ENCODE measurements at places on chromosomes 3 and 15.

DNA sequence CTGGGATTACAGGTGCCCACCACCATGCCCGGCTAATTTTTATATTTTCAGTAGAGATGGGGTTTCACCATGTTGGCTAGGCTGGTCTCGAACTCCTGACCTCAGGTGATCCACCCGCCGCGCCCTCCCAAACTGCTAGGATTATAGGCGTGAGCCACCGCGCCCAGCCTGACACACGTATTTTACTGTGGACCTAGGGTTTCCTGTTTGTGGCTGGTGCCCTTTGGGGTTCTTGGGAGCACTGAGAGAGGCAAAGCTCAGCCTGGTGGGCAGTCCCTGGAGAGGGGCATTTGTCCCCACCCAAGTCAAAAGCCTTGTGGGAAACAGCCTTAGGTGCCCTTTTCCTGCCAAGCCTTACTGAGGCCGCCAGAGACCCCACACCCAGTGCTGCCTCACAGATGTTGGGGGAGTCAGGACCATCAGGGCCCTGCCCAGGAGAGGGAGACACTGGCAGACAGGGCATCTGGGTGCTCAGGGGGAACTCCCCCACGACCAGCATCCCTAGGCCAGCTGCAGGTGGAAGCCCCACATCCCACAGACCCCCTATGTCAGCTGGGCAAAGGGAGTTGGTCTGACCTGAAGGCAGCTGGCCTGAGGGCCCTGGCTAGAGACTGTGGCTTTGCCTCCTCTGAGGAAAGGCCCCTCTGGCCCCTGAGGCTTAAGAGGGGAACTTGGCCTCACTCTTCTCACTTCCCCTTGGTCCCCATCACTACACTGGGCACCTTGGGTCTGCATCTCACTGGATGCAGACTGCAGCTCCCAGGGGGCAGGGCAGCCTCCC is 35.1 kb downstream of the DNAH1 start:
- DNase-seq: no peak

DNA sequence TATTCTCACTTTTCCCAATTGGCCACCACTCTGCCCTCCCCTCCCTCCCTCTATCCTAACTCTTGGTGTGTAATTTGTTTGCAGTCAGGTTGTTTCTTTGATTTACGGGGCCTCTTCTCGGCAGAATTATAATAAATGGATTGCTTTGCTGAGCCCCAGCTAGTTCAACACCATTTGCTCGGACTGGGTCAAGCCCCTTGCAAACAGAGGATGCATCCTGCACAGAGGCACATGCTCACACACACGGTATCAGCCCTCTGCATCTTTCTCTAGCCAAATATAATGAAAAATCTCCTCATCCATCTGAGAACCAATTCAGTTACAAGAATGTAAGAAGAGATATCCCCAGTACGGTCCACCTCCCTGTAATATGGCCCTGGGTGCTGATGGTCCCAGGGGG is 97.7 kb downstream of the EPHB1 start:
- DNase-seq: no peak

GRCh38 chr3:160644491-160644890 is 32.5 kb upstream of the ARL14 start:
- no peak for DNase-seq

DNA sequence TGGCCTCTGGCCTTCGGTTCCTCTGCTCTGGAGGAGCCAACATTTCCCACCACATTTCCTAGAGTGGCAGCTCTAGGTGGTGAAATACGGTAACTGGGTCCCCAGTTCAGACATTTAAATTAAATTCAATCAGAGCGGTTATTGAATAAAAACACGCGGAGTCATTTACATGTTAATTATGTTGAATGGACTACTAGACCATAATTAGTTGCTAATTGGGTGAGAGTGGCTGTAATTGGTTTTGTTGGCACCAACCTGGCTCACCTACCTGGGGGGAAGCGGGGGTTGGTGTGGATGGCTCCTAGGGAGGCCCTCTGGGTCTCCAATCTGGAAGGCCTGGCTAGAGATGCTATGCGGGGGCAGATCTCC is 12.7 kb downstream of the SEMA3F start:
- DNase-seq: no peak

DNA sequence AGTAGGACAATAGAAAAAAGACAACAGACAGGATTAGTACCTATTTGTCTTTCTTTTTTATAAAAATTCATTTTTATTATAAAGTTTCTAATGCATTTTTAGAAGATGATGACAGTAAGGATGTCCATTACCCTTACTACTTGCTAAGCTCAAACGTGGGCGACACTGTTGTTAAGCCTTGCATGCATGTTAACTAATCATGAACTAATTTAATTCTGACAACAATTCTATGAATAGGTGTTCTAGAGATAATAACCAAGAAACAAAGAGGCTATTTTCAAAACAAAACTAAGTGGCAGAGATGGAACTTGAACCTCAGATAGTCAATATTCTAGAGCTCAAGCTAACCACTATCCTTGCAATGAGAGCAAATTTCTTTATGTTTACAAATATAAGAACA is 247.9 kb downstream of the GBE1 start:
- no peak for DNase-seq

GRCh38 chr3:76400141-76400540 is 614.8 kb upstream of the ZNF717 start:
- DNase-seq: no peak

GRCh38 chr3:60017631-60018030 is 967.8 kb upstream of the CFAP20DC start:
- DNase-seq: no peak

GRCh38 chr3:82596805-82597204 is 835.4 kb upstream of the GBE1 start:
- DNase-seq: no peak

- DNase-seq: no peak
Observed at GRCh38 chr3:148705314-148705713, 7.6 kb downstream of the AGTR1 start.

DNA sequence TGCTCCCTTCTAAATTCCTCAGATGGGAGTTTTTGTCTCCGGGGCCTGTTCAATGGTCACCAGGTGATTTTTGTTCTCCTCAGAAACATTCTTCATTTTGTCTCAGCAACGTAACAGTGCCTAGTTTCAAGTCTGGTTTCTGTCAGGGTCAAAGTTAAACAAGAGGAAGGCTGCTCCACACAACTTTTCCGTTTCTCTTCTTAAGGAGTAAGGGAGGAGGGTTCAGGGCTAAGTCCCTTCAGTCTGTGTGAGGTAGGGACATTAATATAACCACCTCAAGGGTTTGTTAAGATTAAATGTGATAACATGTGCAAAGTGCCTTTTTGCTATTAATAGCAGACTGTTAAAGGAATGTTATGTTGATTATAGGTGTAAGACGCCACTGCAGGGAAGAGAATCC is 41.8 kb downstream of the HOMER2 start:
- no peak for DNase-seq

DNA sequence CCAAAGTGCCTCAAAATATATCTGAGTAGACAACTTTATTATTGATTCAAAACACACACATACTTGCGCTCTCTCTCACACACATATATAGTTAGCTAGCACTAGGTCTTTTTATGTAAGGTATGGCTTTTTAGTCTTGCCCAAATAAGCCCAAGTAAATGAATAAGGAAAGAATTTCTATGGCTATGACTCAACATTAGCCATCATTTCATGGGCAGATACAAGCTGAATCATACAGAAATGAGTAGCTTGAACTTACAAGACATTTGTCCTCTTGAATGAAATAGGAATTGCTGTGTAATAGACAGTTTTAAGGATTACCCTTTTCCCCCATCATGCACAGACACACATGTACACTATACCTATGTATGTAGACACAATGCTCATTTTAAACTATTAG is 4.9 kb downstream of the CADPS start:
- DNase-seq: no peak

DNA sequence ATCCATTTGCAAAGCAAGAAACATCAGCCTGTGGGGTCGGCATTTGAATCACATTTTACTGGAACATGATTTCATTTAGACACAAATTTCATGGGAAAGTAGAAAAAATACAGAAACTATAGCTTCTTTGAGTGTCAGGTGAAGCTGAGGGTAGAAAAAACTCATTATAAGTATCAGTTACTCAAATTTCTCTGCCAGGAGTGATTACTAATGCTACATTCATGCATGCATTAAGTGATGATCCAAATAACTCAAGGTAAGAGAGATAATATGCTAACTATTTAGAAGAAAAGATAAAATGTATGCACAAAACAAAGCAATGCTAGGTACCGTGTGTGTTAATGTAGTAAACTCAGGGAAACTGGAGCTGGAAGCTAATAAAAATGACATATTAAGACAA is 406.0 kb downstream of the GAP43 start:
- no peak for DNase-seq

GRCh38 chr3:24220859-24221657 is 273.6 kb downstream of the THRB start:
- no peak for DNase-seq

DNA sequence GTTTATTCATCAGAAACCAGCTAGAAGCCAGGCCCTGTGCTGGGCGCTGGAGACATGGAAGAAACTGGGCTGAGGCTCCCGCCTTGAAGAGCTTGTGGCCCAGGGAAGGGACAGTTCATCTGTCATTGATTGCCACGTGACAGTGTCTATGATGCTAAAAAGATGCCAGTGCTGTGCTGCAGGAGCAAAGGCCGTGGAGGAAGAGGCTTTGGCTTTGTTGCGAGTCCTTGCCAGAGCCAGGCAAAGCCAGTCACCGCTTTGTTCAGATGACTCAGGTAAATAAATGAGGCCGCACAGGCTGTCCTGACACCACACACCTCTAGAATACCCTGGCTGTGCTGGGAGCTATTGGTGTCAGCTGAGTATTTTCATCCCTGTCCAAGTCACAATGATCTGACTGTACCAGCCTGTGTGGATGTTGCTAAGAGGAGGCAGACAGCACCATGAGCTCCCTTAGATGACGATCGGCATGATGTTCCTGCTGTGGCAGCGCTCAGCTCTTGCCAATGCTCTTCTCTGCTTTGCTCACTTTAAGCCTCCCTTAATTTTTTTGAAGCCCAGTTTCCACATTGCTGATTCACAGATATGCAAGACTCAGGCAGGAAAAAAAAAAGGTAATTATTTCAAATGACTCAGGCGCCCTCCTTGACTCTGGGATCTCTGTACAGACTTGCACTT is 77.5 kb downstream of the CCNL1 start:
- no peak for DNase-seq
